Endothelial cell of umbilical vein (primary cell): ENCODE measurements at places on chromosomes 13 and 19. TPM values are rescaled to one million over a fixed set of nuclear protein-coding genes. Genes with fewer than 3 reads are reported as not detected.

DNA sequence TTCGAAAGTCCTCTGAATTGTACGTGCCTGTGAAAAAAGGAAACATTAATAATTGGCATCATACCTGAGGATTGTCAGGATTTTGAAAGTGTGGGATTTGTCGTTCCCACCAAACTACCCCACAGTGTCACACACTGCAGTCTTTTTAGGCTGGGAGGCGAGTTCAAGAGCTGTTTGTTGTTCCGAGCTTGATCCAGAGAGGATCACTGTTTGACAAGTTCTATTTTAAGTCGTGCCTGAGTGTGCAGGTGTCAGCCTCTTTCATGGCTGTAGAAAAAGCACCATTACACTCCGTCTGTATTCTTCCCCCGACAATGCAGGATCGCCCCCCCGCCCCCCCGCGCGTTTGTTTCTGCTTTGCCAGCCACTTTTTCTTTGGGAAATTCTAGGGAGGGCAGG lies 635 bp upstream of the NBEA start:
- no peak overlapping the region for H3K27ac ChIP-seq
- H3K27me3 ChIP-seq, result peaks cover 14% of the 10 kb centered on the region
- DNase-seq, result no peak
- peak overlapping the region; percentile 6 for H3K4me3 ChIP-seq

- no peak for DNase-seq
- no peak overlapping the region for H3K4me3 ChIP-seq
- H3K27me3 ChIP-seq, result no peaks in the 10 kb centered on the region
- H3K27ac ChIP-seq, result no peak overlapping the region
Observed at GRCh38 chr13:57136093-57136492, 4.6 kb upstream of the PRR20A start.

GRCh38 chr19:37012093-37012745 lies 66.0 kb upstream of the ZNF420 start:
- no peaks in the 10 kb centered on the region for H3K4me1 ChIP-seq
- DNase-seq, result no peak
- H3K36me3 ChIP-seq, result no peaks in the 10 kb centered on the region
- no peak overlapping the region for H3K27ac ChIP-seq

DNA sequence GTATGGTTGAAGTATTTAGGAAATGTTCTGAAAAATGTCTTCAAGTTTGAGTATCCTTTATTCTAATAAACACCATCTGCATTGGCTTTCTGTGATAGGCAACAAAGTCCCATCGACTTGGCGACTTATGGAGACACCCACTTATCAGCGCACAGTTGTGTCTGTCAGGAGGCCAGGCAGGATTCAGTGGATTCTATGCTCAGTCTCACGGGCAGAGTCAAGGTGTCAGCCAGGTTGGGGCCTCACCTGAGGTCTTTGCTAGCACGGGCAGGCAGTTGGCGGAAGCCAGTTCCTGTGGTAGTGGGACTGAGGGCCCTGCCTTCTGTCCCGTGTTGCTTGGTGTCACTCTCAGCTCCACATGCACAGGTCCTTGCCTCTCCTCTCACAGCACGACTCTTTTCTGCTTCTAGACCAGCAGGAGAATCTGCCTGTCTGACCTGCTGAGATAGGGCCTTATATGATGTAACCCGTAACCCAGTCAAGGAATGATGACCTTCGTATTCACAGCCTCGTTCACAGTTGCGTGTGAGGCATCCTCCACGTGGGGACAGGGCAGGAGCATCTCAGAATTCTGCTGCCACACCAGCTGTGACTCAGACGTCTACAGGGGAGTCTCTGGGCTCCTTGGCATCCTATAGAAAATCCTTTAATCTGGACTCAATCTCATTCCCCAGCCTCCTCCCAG lies 10.0 kb downstream of the CUL4A start:
- no peaks in the 10 kb centered on the region for H3K27me3 ChIP-seq
- no peak overlapping the region for H3K4me3 ChIP-seq
- H3K4me1 ChIP-seq, result peaks cover 3% of the 10 kb centered on the region
- H3K27ac ChIP-seq, result no peak overlapping the region
- peaks cover 16% of the 10 kb centered on the region for H3K36me3 ChIP-seq

GRCh38 chr13:22169473-22169872 lies 498.6 kb downstream of the FGF9 start:
- no peaks in the 10 kb centered on the region for H3K27me3 ChIP-seq
- H3K27ac ChIP-seq, result no peak overlapping the region
- H3K4me3 ChIP-seq, result no peak overlapping the region
- no peaks in the 10 kb centered on the region for H3K36me3 ChIP-seq
- no peak for DNase-seq

DNA sequence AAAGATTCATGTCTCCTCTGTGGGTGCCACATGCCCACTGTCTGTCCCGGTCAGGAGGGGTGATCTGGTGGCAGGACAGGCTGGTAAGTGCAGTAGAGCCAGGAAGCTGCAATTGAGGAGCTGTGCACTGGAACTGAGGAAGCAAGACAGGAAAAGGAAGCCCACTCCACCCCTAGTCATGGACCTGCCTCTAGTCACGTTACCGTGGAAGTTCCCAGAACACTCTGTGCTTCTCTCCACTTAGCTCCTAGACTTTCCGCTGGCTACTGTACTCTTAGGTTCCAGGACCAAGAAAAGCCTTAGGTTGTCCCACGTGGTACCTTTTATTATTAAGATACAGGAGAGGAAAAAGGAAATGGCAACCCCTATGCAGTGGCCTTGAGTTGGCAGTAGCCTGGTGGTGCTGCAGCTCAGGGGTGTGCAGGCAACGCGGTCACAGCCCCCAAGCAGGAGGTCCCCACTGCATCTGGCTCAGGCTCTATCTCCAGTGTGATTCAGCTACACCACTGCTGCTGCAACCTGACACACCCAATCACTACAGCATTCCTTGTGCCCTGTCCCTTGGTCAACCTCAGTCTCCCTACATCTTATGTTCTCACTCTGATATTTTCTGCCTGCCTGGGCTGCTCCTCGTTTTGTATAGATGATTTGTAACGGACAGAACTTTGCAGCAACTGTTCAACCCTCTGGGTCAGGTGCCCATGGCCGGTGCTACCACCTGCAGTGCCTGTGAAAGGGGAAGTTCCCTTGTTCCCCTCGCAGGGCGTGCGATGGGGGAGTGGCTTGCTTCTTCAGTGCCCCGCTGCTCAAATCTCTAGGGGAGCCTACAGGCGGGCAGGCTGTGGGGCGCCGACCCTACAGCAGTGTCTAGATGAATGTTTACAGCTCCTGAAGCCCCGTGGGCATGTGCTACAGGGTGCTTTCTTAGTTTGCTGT lies 24.4 kb upstream of the GPR12 start:
- no peak overlapping the region for H3K27ac ChIP-seq
- no peak overlapping the region for H3K4me3 ChIP-seq
- no peaks in the 10 kb centered on the region for H3K27me3 ChIP-seq
- H3K4me1 ChIP-seq, result no peaks in the 10 kb centered on the region
- no peaks in the 10 kb centered on the region for H3K36me3 ChIP-seq
- no peak for DNase-seq

DNA sequence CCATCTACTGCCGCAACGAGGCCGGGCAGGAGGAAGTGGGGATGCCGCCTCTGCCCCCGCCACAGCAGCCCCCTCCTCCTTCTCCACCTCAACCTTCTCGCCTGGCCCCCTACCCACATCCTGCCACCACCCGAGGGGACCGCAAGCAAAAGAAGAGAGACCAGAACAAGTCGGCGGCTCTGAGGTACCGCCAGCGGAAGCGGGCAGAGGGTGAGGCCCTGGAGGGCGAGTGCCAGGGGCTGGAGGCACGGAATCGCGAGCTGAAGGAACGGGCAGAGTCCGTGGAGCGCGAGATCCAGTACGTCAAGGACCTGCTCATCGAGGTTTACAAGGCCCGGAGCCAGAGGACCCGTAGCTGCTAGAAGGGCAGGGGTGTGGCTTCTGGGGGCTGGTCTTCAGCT lies 3.4 kb upstream of the NUP62 start:
- no peaks in the 10 kb centered on the region for H3K27me3 ChIP-seq
- no peak overlapping the region for H3K4me3 ChIP-seq
- H3K4me1 ChIP-seq, result peaks cover 4% of the 10 kb centered on the region
- DNase-seq, result no peak
- peaks cover 3% of the 10 kb centered on the region for H3K36me3 ChIP-seq

DNA sequence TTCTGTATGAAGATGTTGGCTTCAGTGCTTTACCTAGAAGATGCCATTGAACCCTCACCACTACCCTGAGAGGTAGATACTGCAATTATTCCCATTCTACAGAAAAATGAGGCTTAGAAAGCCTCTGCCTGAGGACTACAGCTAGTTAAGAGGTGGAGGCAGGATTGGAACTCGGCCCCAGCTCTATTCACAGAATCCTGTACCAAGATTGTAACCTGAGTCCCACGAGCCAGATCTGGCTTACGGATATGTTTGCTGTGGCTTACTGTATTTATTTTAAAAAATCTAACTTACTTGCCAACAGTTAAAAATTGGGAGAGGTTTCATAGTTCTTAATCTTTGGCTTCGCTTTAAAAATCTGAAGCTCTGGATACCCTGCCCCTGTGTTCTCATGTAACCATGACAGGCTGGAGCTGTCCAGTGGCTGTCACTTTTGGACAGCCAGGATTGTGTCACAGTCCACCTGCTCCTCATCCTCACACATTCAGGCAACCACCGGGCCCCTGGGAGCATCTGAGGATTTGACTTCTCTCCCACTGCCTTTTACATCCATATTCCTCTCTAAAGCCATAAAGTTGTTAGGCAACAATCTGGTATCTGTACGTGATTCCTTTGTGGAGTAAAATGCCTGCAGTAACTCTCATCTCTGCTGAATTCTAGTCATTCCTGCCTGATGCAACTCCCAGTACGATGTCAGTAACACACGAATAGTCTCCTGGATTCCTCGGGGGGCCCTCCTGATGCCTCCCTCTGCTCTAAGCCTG lies 160.8 kb upstream of the SERP2 start:
- no peaks in the 10 kb centered on the region for H3K36me3 ChIP-seq
- H3K27me3 ChIP-seq, result peaks cover 5% of the 10 kb centered on the region
- DNase-seq, result no peak

DNA sequence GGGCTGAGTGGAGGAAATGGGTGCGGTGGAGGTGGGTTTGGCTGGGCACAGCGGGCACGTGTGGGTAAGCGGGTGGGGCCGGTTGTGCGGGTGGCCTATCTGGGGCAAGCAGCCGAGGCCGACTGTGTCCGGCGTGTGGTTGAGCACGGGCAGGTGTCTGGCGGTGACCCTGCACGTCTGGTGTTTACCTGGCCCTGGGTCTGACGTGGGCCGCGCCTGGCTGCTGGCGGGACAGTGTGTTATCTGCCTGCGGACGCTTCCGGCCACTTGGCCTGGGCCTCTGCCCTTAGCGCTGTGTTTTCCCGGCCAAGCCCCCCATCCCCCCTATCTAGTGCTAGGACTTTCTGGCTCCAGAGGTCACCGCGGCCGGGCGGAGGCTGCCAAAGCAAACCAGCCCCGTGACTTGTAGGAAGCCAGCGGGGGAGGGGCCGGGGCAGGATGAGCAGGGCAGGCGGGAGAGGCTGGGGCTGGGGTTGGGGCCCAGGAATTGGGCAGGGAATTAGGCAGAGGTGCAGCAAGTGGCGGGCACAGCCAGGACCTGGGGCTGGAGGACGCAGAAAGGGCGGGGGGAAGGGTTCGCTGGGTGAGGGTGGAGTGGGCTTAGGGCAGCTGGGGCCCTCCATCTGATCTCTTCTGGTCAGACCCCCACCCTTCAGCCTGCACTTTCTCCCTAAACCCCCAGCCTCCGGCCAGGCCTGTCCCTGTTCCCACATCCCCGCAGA lies 534 bp upstream of the HPN start:
- no peak overlapping the region for H3K4me3 ChIP-seq
- DNase-seq, result peak; percentile 62
- H3K27me3 ChIP-seq, result no peaks in the 10 kb centered on the region
- no peaks in the 10 kb centered on the region for H3K36me3 ChIP-seq

DNA sequence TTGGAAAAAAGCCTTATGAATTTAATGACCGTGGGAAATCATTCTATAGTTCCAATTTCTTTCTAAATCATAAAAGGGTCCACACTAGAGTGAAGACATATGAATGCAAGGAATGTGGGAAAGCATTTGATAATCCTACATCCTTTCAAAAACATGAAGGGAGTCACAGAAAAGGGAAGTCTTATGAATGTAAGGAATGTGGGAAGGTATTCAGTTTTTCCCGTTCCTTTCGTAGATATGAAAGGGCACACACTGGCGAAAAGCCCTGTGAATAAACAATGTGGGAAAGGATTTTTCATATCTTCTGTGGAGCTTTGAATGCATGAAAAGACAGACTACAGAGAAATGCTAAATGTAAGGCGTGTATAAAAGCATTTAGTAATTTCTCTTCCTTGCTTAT lies 27.0 kb downstream of the ZNF20 start:
- no peaks in the 10 kb centered on the region for H3K36me3 ChIP-seq
- H3K4me1 ChIP-seq, result no peaks in the 10 kb centered on the region
- no peak overlapping the region for H3K27ac ChIP-seq
- no peak overlapping the region for H3K4me3 ChIP-seq
- DNase-seq, result no peak
- no peaks in the 10 kb centered on the region for H3K27me3 ChIP-seq

DNA sequence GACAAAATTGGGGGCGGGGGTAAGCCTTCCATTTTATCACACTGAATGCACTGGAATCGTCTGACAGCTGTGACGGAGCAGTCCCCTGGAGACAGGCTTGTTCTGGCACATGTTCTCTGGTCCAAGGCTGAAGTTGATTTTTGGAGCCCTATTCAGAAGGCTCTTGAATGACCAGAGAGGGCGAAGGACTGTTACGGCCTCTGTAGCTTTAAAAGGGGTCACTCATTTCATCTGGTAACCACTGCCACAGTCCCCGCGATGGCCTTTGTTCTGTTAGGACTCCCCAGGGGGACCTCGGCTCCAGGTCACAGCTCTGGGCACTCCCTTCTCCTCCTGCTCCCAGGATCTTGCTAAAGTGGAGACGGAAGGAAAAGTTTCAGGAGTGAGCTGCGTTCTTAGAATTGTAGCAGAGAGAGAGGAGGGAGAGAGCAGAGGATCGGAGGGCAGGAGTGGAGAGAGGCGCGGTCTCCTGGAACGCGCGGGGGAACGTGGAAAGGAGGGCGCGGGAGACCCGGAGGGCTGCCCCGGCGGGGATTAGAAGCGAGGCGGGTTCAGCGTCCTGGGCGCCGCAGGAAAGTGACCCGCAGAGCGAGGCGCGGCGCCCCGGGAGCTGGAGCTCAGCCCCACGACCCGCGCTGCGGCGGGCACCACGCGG lies 134.3 kb upstream of the MYO16 start:
- H3K4me3 ChIP-seq, result no peak overlapping the region
- H3K4me1 ChIP-seq, result no peaks in the 10 kb centered on the region
- no peak for DNase-seq
- peaks cover 8% of the 10 kb centered on the region for H3K27me3 ChIP-seq
- no peak overlapping the region for H3K27ac ChIP-seq

GRCh38 chr19:54674021-54674617 lies 11.3 kb downstream of the LILRB4 start:
- no peaks in the 10 kb centered on the region for H3K36me3 ChIP-seq
- H3K4me3 ChIP-seq, result no peak overlapping the region
- no peak overlapping the region for H3K27ac ChIP-seq
- H3K27me3 ChIP-seq, result no peaks in the 10 kb centered on the region

- no peak for DNase-seq
- H3K27ac ChIP-seq, result no peak overlapping the region
- H3K4me3 ChIP-seq, result no peak overlapping the region
Observed at GRCh38 chr19:16206637-16207036, 8.9 kb downstream of the AP1M1 start.

GRCh38 chr19:20279516-20279915 lies 112.5 kb downstream of the ZNF486 start:
- H3K27ac ChIP-seq, result no peak overlapping the region
- no peak for DNase-seq
- H3K4me1 ChIP-seq, result no peaks in the 10 kb centered on the region
- no peaks in the 10 kb centered on the region for H3K36me3 ChIP-seq

Gene CLDN10
- total RNA-seq, result 0.49 TPM in 1 of 2 replicates, not detected in the other

Gene EXOC3L2
- 0.66 and 1.2 TPM in 2 replicates for total RNA-seq

Gene LILRB5
- total RNA-seq, result not detected in 2 replicates

Gene OR7A5
- total RNA-seq, result not detected in 2 replicates

Gene ZNF69
- total RNA-seq, result 1.2 and 5.6 TPM in 2 replicates

Gene PGLYRP1
- not detected in 2 replicates for total RNA-seq

Gene GSX1
- total RNA-seq, result not detected in 2 replicates

Gene C1QTNF9
- total RNA-seq, result not detected in 2 replicates

Gene GPX4
- 445 and 469 TPM in 2 replicates for total RNA-seq
